Fibroblast of skin of abdomen (primary cell): ENCODE measurements at places on chromosomes 1 and 21.

- no peak for DNase-seq
Observed at GRCh38 chr1:48955774-48956173, 179.1 kb upstream of the BEND5 start.

- DNase-seq: no peak
Observed at GRCh38 chr1:14778898-14779865, 180.7 kb downstream of the KAZN start.

- no peak for DNase-seq
Observed at GRCh38 chr1:4564051-4564450, 90.4 kb upstream of the AJAP1 start.

GRCh38 chr1:27026621-27027574, 14.2 kb upstream of the TENT5B start:
- peak; percentile 74 for DNase-seq

DNA sequence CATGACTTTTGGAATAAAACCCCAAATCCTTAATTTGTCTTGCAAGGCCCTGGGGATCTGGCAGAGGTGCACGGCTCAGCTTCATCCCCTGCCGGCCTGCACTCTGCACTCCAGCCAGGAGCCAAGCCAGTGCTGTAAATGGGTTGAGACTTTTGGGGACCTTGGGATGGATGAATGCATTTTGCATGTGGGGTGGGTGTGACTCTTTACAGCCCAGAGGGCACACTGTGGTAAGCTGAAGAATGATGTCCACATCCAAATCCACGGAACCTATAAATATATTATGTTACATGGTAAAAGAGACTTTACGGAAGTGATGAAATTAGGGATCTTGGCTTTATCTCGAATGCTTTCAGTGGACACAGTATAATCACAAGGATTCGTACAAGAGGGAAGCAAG, 177.8 kb downstream of the EDEM3 start:
- DNase-seq: no peak

GRCh38 chr1:156461781-156462647, 38.6 kb downstream of the MEF2D start:
- DNase-seq: no peak

- no peak for DNase-seq
Observed at GRCh38 chr1:230232371-230232771, 165.3 kb downstream of the GALNT2 start.

DNA sequence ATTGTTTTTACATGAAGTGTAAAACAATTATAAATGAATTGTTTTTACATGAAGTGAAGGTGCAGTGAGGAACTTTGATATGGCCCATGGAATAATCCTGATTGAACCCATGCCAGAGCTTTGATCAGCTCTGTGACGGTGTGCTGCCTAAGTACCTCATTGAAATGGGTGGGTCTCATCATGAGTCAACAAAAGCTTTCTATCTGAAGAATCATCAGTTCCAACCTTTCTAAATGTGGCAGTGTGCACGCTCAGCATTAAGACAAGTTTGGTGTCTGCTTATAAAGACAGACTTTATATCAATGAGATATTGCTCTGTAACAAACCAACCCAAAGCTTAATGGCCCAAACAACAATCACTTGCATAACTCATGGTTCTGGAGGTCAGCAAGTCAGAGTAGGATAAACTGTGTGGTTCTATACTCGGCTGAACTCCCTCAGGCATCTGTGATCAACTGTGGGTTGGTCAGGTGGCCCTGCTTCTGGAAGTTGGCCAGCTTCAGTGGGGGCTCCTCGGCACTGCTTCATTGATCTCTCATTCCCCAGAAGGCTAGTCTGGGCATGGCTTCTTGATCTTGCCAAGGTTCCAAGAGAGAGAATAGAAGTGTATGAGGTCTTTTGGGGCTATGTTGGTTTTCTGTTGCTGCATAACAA, 258.0 kb downstream of the LTN1 start:
- DNase-seq: no peak

DNA sequence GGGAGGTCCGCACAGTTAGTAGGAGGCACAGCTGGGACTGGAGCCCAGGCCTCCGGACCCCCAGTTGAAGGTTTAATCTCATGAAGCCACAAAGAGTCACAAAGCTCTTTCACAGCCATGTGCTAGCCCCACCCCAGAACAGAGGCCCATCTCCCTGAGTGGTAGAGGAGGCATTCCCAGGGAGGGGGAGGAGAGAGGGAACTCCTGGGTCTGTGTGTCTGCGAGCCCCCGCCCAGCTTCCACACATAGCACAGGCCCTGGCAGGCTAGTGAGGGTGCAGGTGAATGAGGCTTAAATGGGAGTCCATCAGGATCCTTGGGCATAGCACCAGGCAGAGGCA, 197.8 kb downstream of the MATN1 start:
- DNase-seq: no peak

DNA sequence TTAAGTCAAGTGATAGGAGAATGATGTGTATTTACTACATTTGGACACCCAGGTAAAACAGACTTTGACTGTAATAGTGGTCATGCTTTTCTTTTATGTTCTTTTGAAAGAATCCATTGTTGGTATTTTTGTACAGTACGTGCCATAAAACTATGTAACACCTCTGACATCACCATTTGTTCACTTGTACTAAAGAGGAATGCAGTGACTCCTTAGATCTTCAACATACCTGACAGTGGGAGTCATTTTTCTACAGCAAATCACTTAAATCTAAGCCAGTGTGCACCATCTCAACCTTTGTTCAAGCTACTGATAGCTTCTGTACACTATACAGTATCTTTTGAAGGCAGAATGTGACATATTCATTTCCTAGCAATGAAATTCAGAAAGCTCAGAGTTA, 6.3 kb upstream of the PLD5 start:
- DNase-seq: peak; percentile 3

GRCh38 chr1:173715538-173715844, 710 bp downstream of the KLHL20 start:
- DNase-seq: no peak

DNA sequence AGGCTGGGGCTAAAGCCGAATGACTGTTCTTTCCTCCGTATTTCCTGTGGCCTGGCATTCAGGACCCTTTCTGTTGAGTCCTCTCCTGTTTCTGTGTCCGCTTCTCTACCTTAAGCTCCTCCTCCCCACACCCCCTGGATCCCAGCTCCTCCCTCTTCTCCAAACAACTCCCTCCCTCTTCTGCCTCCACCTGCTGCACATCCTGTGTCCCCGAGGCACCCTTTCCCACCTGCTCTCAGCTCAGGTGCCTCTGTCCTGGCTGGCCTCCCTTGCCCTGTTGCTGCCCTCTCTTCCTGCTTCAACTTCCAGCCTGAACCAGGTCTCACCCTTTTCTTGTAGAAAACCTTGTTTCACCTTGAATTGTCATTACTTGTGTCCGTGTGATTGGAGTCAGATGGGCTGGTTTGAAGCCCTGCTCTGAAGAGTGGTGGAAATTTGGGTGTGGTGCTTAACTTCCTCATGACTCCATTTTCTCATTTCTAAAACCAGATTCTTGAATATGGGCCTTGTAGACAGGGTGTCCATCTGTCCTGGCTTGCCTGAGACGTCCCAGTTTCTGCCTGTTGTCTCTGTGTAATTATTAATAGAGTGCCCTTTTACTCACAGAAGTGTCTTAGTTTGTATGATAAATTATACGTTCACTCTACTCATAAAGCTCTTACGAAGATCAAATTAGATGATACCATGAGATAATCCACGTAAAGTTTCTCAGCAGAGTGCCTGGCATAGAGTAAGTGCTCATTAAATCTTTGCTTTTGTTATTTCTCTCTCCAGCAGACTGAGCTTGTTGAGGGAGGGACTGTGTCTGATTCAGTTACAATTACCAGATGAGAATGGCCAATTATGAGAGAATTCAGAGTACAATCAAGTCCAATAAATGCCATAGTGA, 58.9 kb upstream of the TRABD2B start:
- no peak for DNase-seq

DNA sequence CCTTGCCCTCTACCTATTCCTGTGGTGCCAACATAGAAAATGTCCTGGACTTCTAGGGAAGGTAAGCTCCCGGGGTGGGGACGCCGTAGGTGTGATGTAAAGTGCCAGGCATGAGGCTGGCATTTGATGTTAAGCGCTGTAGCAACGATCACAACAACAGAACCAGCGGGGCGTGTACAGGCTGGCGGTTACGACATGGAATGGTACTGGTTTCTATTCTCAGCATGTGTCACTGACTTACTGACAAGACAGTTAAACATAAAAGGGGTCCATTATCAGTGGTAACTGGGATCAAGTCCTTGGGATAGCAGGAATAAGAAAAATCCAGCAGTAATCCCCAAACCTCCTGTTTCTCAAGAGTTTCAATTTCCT, 58.9 kb downstream of the TGFBR3 start:
- DNase-seq: no peak

DNA sequence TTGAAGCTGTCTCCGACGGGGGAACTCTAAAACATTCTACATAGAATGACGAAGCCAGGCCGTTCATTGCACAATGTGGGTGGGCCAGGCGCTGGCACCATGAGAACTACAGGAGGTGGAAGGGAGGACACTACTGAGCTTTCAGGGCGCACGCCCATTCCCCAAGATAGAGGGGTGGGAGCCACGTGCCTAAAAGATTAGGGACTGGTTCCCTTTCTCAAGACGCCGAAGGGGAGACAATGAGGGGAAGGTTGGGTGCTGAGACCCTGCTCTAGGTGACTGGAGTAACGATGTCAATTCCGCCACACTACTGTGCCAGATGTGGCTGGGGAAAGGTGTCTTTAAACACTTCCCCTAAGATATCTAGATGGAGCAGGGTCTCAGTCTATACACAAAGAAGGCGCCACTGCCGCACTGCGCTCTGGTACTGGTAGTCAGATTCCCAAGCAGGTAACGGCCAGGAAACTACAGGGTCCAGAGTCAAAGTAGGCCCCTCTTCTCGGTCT, 782 bp downstream of the CSDE1 start:
- DNase-seq: peak; percentile 47

- DNase-seq: no peak
Observed at GRCh38 chr1:172354291-172355274, 65.9 kb upstream of the C1orf105 start.

- DNase-seq: no peak
Observed at GRCh38 chr1:21244986-21245687, 45.1 kb downstream of the ECE1 start.
